ENCODE measurements at places on chromosomes 13 and 19. TPM values are rescaled to one million over a fixed set of nuclear protein-coding genes. Genes with fewer than 3 reads are reported as not detected.

- no peak for DNase-seq
Observed at GRCh38 chr19:47797996-47798903, 6.1 kb downstream of the TPRX1 start.

GRCh38 chr13:29935309-29935981 is 85.0 kb upstream of the UBL3 start:
- DNase-seq, result peak; percentile 94

DNA sequence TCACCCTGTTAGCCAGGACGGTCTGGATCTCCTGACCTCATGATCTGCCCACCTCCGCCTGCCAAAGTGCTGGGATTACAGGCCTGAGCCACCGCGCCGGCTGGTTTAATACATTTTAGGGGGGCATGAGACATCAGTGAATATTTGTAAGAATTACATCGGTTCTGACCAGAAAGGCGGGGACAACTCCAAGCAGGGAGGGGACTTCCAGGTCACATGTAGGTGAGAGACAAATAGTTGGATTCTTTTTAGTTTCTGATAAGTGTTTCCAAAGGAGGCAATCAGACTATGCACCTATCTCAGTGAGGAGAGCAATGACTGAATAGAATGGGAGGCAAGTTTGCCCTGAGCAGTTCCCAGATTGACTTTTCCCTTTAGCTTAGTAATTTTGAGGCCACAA is 3.7 kb upstream of the ZNF552 start:
- no peak for DNase-seq

GRCh38 chr13:46982856-46983582 is 86.2 kb upstream of the HTR2A start:
- DNase-seq, result no peak

DNA sequence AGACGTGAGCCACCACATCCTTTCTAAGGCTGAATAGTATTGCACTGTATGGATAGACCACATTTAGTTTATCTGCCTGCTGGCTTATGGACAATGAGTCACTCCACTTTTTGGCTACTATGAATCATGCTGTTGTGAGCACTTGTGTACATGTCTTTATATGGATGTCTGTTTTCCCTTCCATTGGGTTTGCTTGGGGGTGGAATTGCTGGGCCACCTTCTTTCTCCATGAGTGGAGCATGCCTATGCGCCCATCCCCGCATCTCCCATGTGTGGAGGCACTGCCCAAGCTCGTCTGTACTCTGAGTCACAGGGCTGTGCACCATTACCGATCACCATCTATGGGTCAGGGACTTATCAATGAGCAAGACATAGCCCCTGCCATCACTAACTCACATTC is 127.2 kb upstream of the GJB6 start:
- DNase-seq, result peak; percentile 15

DNA sequence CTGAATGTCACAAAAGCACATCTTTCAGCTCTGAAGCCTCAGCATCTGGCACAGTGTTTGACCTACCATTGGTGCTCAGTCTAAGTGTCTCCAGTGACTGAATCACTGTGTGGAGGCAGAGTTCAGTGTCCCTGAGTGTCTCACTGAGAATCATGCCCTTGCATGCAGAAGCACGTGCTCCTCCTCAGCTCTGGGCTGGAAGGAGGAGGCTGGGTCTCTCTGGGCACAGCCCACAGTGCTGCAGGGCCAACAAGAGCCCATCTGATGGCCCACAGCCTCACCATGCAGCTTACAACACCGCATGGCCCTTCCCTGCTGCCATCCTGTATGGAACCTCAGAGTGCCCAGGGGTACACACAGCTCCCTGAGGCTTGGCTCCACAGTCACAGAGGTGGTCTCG is 86.1 kb downstream of the TEX26 start:
- no peak for DNase-seq

GRCh38 chr13:102807699-102808098 is 8.8 kb downstream of the BIVM start:
- no peak for DNase-seq

- DNase-seq, result no peak
Observed at GRCh38 chr13:84646957-84647356, 764.7 kb upstream of the SLITRK1 start.

- no peak for DNase-seq
Observed at GRCh38 chr13:112714376-112715174, 24.7 kb downstream of the ATP11A start.

DNA sequence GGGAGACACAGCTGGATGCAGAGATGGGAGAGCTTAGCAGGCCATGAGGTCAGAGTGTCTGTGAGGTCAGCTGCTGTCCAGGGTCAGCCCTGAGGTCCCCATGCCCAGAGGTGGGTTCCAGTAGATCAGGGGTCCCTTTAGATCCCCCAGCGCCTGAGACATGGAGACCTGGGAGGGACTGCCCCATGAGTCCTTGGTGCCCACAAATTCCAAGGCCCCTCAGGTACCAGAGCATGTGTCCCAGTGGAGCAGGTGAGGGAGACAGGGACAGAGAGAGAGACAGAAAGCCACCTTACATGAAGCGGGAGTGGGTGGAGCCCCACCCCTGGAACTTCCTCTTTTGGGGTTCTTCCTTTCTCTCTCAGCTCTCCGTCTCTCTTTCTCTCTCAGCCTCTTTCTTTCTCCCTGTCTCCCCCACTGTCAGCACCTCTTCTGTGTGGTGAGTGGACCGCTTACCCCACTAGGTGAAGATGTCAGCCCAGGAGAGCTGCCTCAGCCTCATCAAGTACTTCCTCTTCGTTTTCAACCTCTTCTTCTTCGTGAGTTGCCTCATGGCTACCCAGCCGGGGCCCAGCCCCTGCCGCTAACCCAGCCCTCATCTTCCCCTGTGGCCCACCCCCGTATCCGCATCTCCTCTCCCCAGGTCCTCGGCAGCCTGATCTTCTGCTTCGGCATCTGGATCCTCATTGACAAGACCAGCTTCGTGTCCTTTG is at the start of gene CD37:
Gene CD37 (plus strand): TSS at position 336 of the 713 bp plus-strand sequence. CDS start 135 bp downstream, at position 471.
- DNase-seq, result peak; percentile 69

DNA sequence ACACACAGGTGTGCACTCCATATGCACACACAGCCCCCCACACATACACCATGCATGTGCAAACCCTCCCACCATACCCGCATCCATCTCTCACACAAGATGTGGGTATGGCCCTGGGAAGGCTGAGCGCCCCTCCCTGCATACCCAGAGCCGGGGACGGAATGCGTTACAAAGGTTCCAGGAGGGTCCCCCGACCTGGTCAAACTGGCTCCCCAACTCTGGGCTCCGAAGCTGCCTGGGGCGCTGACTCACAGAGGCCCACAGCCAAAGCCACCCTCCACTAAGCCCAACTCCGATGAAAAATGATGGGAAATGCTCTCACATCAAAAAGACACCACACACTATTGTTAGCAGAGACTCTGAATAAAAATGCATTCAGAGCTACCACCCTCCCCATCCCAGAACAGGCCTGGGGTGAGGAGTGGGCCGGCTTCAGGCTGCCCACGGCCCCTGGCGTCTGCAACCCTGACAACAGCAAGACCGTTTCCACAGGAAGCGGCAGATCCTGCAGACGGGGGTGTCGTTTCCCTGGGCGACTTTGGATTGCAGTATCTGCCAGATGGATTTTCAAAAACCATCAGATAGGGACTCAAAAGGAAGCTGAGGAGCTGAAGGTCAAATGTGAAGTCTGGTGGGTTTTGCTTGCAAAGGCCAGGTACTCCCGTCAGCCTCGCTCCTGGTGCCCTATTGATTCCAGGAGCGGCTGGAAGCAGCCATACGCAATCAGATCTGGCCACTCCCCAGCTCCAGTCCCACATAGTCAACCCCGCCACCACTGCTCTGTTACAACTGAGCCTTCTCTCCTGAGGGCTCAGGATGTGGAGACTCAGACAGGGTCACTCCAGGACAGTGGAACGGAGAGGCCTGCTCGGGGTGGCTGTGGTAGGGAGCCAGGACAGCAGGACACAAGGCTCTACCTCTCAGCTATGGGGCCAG is 14.3 kb downstream of the PEPD start:
- DNase-seq, result no peak

DNA sequence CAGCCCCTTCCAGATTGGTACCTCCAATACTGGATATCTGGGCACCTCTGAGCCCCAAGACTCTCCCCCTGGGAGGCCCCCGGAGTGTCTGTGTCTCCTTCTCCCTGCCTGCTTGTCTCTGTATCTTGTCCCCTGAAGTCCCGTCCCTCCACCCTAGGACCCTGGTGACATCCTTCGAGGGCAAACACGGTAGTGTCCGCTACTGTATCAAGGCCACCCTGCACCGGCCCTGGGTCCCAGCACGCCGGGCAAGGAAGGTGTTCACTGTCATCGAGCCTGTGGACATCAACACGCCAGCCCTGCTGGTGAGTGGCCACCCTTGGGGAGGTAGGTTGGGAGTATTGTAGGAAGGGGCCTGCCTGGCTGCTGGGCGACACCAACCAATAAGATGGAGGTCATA is 844 bp downstream of the ARRDC2 start:
- DNase-seq, result no peak

DNA sequence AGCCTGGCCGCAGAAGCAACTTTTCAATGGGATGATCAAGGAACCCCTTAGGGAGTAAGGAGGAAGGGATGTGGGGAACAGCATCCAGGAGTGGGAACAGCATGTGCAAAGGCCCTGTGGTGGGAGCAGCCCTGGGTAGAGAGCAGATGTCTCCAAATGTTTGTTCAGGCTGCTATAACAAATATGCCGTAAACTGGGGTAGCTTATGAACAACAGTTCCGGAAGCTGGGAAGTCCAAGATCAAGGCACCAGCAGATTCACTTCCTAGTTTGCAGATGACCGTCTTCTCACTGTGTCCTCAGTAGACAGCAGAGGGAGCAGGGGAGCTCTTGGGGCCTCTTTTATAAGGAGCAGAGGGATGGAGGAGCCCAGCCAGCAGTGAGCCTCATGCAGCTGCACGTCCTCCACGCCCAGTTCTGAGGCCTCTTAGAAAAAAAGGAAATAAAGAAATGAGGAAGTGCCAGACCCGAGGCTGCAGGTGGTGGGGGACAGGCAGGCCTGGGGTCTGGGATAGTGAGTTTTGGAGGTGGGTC is 4.2 kb upstream of the LRRC25 start:
- no peak for DNase-seq

DNA sequence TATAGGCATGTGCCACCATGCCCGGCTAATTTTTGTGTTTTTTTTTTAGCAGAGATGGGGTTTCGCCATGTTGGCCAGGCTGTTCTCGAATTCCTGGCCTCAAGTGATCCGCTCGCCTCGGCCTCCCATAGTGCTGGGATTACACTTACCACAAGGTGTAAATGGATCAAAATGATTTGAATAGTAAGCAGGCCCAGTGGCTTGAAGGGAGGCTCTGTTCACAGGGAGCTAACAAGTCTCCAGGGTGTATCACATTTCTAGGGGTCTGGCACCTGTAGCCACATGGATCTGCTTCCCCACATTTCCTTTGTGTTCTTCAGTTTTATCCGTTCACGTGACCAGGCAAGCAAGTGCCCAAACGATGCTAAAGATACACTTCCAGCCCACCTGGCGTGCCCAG is 13.5 kb upstream of the CNFN start:
- no peak for DNase-seq

DNA sequence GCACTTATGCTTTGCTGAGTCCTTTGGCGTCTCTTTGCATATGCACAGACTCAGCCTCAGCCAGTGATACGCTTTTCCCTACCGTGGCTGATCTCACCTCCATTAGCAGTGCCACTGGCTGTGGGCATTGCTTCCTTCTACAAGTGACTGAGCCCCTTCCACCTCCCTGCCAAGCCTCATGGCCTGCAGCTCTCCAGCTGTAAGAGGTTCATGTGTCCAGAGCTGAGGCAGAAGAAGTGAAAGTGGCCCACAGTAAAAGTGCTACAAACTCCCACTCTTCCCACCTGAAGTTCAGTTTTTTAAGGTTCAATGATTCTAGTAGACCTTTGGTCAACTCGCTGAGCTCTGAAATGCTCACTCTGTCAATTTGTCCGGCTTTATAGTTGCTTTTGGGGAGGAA is 44.7 kb downstream of the SMARCA4 start:
- DNase-seq, result no peak

DNA sequence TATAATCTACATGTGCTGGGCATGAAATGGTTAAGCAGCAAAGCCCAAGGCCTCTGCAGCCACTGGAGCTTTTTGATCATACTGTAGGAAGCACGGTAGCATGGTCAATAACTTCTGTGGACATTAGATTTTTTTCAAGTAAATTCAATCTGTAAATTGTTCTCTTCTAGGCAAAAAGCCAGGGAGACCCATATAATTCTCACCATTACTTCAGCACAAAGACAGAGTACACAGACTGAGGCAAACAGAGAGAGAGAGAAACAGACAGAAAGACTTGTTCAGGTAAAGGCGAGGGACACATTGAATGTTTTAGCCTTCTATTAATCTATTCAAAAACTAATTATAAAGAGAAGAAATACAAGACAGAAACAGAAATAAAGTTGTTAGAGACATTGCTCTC is 349.4 kb downstream of the RFC3 start:
- no peak for DNase-seq

- peak; percentile 94 for DNase-seq
Observed at GRCh38 chr19:43624933-43625332, 5.5 kb upstream of the ZNF428 start.

GRCh38 chr19:10587022-10587838 is at the start of gene AP1M2:
AP1M2 (minus strand) TSS chr19:10587312; CDS start chr19:10587231, 81 bp downstream.
- DNase-seq, result no peak

- DNase-seq, result no peak
Observed at GRCh38 chr13:32032759-32033158, 1.2 kb downstream of the FRY start.

DNA sequence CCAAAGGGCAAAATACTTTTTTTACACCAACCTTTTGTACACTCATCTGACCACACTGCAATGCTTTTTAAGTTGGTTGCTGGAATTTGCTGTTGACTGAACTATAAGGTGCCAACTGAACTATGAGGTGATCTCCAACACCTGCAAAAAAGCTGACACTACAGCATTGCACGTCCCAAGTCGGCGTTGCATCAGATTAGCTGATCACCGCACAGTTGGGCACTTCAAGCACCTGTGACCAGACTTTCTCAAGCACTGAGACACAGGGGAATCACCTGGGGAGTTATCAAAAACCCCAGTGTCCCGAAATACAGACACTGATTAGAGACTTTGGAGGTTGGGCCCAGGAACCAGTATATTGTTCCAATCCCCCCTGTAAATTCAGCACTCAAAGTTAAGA is 1.1 kb downstream of the NLRP11 start:
- no peak for DNase-seq

DNA sequence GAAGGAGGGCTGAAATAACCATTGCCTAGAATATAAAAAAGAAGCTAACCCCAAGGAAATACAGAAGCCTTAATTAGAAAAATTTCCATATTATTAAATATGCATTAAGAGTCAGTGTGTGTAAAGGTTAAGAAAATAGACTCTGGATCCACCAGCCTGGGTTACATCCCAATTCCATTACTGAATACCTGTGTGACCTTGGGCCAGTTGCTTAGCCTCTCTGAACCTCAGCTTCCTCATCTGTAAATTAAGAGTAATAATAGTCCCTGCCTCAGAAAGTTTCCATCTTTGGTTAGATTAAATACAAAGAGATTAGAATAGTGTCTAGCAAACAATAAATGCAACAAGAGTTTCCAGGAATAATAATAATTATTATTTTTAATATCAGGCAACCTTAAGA is 54.5 kb downstream of the ATP7B start:
- DNase-seq, result no peak

Gene SIPA1L3
- total RNA-seq, result 12.1 TPM

Gene SIGLEC14
- not detected for total RNA-seq

Gene CD177
- not detected for total RNA-seq

Gene FGF22
- total RNA-seq, result not detected

Gene TNFRSF19
- total RNA-seq, result not detected
